RWPE1 (cell line): ENCODE measurements at places on chromosomes 7 and 10.

DNA sequence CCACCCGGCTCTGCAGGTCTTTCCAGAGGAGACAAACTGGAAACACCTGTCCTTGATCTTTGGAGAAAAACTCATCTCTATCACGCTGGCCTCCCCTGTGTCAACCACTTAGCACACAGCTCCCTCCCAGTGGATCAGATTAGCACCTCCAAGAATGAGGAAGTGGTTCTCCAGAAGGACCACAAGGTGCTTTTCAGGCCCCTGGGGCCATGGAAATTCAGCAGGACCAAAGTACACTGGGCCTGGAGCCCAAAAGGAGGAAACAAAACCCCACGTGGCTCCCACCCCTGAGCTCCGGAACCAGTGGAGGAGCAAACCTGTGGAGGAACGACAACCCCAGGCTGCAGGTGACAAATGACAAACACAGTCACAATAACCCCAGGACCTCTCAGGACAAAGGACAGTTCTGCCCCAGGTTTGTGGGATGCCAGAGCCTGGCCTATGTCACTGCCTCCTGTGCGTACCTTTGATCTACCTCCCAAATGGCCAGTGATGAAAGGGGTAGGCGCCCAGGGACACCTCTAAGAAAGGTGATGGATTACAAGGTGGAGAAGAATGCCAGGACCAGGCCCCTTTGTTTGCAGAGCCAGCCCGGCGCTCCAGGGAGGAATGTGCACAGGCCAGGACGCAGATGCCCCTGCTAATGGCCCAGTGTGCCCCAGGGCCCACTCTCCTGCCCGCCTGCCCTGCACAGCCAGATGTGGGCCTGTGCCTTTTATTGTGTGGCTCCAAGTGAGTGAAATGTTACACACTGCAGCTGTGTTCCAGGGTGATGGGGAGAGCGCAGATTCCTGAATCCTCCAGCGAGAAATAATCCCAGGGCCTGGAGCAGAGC, 5.7 kb downstream of the TNS3 start:
- DNase-seq, result no peak

DNA sequence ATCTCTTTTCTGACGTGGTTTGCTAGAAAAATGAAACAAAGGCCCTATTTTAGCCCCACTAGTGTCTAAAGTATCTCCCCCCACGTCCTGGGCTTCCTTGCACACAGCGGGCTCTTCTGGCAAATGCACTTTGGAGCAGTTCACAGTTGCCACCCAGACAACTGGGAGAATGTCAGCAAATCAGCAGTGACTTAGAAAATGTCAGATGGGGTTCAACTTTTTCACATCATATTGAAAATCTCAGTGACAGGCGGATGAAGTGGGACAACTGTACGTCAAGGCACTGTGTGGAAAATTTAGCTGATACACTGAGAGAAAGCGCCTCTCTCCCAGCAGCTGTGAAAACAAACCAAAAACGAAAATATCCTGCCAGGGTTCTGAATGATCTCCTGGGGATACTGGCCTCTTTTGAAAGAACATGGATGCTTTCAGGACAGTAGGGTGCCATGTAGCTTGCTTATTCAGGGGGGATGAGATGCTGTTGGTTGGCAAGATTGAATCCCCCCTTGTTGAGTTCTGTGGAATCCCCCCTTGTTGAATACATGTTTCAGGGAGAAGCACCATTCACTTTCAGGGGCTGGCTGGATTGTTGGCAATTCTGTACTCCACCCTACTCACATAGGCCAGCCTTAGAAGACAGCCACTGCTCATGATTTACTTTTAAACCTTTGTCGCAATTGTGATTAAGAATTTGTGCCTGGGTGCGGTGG, 372.8 kb upstream of the CELF2 start:
- DNase-seq, result no peak

- no peak for DNase-seq
These were observed 2.0 kb downstream of the TRAPPC14 start for GRCh38 chr7:100156331-100157068.

GRCh38 chr7:138299066-138299465, 161.0 kb upstream of the TRIM24 start:
- no peak for DNase-seq

DNA sequence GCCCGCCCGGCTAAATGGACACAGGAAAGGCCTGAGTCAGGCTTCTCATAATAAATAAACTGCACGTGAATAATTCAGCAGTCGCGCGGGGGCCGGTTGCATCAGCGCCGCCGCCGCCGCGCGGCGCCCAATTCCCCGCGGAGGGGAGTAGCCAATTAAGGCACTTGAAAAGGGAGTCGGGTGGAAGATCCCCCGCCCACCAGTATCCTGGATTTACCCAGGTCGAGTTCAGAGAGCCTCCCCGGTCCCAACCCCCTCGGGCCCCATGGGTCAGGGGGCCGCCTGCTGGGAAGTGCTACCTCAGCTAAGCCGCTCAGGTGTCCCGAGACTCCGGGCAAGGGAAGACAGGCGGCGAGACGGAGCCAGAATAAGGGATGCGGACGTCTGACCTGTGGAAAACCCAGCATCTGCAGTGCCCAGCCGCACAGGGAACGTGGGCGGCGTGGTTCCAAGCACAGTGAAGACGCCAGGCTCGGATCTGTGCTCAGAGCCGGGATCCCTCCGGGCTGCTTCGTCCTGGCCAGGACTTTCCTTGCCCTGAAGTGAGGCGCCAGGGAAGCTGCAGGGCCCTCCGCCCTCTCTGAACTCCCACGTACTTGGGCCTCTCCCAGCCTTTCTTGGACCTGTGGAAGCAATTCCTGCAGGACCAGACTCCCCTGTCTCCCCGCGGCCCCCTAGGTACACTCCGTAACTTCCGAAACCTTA, 7.3 kb upstream of the LBX1 start:
- DNase-seq, result no peak

DNA sequence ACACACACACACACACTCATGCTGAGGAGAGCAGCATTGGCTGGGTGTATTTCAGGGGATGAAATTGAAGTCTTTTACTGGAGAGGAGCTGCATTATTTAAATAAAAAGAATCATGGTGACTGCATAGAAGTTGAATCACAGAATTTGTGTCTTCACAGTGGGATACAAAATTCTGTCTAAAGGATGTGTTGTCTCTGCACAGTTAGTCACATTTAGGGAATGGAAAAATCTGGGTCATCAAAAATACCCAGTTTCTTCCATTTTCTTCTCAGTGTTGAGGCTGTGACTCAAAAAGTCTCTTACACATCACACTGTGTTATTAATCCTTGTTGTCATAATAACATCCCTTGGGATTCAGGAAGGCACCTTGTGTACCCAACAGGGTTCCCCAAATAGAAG, 10.9 kb downstream of the PAPSS2 start:
- no peak for DNase-seq

DNA sequence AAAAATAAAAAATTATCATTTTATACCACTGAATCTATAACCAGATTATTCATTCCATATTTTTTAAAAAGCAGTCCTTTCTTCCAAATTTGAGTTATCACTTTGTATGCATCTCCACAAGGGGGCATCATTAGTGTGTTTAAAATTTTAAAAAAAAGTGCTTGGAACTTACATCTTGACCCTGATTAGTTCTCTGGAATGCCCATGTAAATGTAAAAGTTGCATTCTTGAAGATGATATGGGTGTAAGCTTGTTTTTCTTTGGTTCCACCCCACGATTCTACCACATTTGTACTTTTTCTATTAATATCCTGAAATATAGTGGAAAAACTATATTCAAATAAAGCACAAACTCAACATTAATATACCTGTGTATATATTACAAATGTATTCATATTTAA, 144.9 kb downstream of the ELAPOR2 start:
- DNase-seq, result peak; percentile 8

DNA sequence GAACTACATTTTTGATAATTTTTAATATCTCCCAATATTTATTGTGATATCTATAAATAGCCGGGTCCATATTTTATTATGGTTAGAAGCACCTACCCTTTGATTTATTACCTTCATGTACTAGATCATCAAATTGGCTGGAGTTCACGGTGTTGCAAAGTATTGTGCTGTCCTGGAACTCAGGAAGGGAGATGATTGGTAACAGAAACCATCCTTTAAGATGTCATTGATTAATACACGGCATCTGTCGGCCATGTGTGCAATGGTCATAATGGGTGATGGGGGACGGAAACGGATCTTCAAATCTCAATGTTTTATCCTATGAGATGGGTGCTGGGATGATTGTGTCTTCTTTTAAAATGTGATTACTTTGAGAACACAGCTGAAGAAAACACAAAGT, 157.0 kb downstream of the NEBL start:
- no peak for DNase-seq

DNA sequence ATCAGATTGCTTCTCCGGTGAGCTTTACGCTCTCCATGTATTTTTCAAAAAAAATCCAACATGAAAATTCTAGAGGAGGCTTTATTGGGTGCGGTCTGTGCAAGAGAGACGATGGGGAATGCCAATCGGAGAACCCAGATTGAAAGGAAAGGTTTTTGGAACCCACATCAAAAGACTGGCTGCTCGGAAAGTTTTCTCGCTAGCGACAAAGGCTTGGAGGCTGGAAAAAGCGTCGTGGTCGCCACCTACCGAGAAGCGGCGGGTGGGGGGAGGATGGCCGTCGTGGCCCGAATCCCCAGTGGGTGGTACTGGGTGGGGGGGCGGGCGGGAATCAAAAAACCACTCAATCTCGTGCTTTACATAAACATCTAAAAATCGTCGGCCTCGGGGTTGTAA, 1.1 kb upstream of the GTF2I start:
- DNase-seq, result no peak

DNA sequence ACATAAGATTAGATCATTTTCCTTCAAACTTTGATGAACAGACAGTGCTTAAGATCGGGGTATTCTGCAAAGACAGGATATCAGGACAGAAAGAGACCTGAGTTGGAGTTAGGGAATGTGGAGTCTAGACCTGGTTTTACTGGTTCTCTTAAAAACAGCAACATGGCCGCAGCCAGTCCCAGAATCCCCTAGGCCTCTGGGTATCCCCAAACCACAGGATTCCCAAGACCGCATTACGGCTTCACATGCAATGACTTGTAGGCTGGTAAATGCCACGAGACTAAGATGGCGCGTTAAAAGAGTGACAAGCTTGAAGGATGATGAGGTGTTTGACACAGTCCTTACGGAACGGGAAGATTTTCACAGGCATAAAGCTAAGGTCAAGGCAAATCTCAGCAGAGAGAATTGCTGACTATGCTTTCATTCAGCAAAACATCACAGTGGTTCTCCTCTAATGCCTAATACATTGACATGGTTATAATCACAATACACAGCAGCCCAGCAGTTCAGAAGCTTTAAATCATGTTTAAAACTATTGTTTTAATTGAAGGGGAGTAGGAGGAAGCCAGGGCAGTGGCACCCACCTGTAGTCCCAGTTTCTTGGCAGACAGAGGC, 32.9 kb downstream of the MPP7 start:
- DNase-seq, result no peak

DNA sequence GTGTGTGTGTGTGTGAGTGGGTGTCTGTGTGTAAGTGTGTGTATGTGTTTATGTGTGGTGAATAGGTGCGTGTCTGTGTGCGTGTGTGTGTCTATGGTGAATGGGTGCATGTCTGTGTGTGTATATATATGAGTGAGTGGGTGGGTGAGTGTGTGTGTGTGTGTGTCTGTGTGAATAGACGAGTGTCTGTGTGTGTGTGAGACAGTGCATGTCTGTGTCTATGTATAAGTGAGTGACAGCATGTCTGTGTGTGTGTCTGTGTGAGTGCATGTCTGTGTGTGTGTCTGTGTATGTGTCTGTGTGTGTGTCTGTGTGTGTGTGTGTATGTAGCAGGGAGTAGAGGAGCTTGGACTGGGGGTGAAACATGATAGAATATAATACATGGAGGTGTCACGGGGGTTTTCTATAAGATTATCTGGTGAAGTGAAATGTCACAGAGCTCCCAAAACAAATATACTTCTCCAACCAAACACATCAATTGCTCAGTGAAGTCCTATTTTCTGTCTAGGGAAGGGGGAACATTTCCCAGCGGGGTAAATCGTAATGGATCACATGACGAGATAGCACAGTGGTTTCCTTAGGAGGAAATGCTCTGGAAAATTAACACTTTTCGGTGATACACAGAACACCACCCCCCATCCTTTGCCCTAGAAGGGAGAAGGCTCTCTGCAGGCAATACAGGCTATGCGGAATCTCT, 723.3 kb upstream of the CELF2 start:
- DNase-seq, result no peak

- peak; percentile 99 for DNase-seq
These were observed 47.9 kb upstream of the NPFFR1 start for GRCh38 chr10:70331486-70332268.

GRCh38 chr7:138008588-138009349, 6.9 kb upstream of the CREB3L2 start:
- DNase-seq, result peak; percentile 16

DNA sequence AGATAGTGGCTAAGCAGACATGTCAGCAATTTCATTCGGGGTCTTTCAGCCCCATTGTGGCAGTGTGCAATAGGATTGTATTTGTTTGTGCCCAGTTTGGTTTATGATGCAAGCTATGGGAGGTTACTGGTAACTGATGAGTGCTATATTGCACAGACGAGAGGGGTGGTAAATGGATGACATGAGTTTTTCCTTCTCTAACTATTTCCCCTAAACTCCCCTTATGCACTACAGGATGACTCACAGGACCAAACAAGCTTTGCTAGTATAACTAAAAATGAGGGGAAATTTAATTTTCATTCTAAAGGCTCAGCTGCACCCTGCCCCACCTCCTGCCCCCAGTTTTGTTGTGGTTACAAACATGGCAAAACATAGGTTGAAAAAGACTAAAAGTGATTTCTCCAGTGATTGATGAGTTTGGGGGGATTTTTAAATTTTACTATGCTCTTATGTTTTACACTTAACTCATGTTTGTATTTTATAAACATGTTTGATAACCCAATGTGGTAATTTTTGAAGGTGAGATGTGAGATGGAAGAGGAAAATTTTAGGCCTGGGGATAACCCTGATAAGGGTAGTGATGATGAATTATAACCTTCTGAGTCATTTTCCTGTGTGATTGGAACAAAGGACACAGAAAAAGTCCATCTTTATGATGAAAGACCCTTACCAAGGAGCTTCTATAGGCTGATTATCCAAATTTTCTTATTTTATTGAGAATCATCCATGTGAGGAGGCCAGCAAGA, 60.8 kb upstream of the NAMPT start:
- DNase-seq, result peak; percentile 19

GRCh38 chr7:1493129-1493528, 11.1 kb downstream of the INTS1 start:
- no peak for DNase-seq

GRCh38 chr10:128596906-128597305, 470.7 kb upstream of the MKI67 start:
- DNase-seq, result no peak
